Smooth muscle cell of the umbilical artery (primary cell): ENCODE measurements at places on chromosomes 2 and 18. TPM values are rescaled to one million over a fixed set of nuclear protein-coding genes. Genes with fewer than 3 reads are reported as not detected.

LRP2 gene
- not detected in 2 replicates for total RNA-seq

LINC00305 gene
- total RNA-seq = not detected in 2 replicates

ATG9A gene
- 31.8 and 40.6 TPM in 2 replicates for total RNA-seq

CDK15 gene
- 6.3 and 8.6 TPM in 2 replicates for total RNA-seq

NRP2 gene
- total RNA-seq = 741 and 767 TPM in 2 replicates

DSG1 gene
- not detected in 2 replicates for total RNA-seq

GPD2 gene
- total RNA-seq = 43.9 and 92.1 TPM in 2 replicates

RAMP1 gene
- 0.23 and 1.5 TPM in 2 replicates for total RNA-seq

CYP1B1 gene
- total RNA-seq = 0.78 and 2.1 TPM in 2 replicates

CMPK2 gene
- total RNA-seq = 0.32 and 0.59 TPM in 2 replicates

EPC2 gene
- 17.5 and 19.6 TPM in 2 replicates for total RNA-seq

RTP5 gene
- total RNA-seq = not detected in 2 replicates
